ENCODE measurements at places on chromosomes 2 and 18.

GRCh38 chr2:152359573-152360363, 24.8 kb downstream of the FMNL2 start:
- no peak for DNase-seq

DNA sequence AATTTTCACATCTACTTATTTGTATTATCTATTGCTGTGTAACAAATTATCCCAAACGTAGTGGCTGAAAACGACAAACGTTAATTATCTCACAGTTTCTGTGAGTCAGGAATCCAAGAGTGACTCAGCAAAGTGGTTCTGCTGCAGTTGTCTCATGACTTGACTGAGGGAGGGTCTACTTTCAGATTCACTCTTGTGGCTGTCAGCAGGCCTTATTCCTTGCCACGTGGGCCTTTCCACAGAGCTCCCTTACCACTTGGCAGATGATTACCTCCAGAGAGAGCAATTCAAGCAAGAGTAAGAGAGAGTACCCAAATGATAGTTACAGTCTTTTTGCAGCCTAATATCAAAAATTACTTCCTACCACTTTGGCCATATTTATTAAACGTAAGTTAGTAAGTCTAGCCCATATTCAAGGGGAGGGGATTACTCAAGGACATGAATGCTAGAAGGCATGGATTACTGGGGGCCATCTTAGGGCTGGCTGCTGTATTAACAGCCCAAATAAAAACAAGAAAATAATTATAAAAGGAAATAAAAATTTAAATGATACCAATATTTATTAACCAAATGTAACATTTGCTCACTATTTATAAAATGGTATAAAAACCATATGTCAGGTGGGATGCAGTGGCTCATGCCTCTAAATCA, 48.7 kb upstream of the NBEAL1 start:
- no peak for DNase-seq

DNA sequence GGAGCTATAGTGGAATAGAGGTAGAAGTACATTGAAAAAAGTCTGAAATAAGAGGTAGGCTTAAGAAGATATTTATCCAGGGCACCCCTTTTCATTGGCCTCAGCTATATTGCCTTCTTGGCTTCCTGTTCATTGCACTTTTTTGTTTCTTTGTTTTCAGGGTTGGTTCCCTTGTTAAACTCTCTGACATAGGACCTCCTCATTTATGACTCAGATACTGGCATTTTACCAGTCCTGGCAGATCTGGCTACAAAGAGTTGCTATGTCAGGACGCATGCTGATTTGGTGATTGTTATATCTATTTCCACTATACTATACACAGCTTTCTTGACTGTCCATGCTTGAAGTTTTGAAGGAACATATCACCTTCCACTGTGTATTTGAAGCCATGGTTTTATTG, 60.0 kb downstream of the GCA start:
- DNase-seq, result no peak

DNA sequence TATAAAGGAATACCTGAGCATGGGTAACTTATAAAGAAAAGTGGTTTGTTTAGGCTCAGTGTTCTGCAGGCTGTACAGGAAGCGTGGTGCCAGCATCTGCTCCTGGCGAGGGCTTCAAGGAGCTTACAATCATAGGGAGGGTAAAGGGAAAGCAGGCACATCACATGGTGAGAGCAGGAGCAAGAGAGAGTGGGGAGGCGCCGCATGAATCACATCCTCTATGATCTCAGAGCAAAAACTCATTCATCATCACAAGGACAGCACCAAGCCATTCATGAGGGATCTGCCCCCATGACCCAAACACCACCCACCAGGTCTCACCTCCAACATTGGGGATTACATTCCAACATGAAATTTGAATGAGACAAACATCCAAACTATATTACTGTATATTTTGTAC, 32.5 kb downstream of the R3HDM1 start:
- no peak for DNase-seq

DNA sequence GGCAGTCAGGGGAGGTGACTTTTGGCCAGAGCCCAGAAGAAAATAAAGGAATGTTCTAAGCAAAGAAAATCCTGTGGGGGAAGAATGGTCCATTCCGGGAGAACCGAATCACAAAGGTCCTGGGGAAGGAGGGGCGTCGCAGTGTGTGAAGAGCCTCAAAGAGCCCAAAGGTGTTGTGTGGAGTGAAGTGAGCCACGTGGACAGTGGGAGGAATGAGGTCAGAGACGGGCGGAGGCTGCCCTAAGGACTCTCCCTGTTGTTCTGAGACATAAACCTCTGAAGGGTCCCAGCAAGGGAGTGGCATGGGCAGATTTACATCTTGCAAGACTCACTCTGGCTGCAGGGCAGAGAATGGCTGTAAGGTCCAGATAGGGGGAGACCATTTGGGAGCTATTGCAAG, 91.3 kb upstream of the SEC11C start:
- DNase-seq, result no peak

GRCh38 chr2:157438863-157439823, 4.7 kb downstream of the CYTIP start:
- no peak for DNase-seq
